Activated CD8-positive, alpha-beta memory T cell treated with anti-CD3 and anti-CD28 coated beads for 1 hour (primary cell): ENCODE measurements at places on chromosomes 5 and 9.

- DNase-seq = no peak
These were observed 762.3 kb downstream of the PRELID2 start for GRCh38 chr5:145072889-145073288.

DNA sequence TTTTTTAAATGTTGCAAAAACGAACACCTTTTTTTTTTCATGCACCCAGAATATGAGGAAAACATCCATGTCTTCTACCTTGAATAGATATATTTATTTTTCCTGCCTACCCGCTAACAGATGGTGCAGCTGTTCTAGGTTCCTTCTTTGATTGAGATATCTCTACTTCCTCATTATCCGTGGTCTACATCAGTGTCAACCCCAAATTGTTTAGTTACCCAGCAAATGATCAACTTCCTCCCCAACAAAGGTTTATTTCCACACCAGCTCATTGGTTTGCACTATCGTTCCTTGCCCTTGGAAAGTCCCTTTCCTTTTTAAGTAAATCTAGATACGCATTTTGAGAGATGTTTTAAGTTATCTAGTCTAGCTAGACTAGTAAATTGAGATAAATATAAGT is 166.4 kb downstream of the PRR16 start:
- no peak for DNase-seq

GRCh38 chr9:2414465-2414864 is 207.1 kb upstream of the VLDLR start:
- DNase-seq = no peak

GRCh38 chr9:124292696-124293593 is 35.2 kb downstream of the NEK6 start:
- no peak for DNase-seq

DNA sequence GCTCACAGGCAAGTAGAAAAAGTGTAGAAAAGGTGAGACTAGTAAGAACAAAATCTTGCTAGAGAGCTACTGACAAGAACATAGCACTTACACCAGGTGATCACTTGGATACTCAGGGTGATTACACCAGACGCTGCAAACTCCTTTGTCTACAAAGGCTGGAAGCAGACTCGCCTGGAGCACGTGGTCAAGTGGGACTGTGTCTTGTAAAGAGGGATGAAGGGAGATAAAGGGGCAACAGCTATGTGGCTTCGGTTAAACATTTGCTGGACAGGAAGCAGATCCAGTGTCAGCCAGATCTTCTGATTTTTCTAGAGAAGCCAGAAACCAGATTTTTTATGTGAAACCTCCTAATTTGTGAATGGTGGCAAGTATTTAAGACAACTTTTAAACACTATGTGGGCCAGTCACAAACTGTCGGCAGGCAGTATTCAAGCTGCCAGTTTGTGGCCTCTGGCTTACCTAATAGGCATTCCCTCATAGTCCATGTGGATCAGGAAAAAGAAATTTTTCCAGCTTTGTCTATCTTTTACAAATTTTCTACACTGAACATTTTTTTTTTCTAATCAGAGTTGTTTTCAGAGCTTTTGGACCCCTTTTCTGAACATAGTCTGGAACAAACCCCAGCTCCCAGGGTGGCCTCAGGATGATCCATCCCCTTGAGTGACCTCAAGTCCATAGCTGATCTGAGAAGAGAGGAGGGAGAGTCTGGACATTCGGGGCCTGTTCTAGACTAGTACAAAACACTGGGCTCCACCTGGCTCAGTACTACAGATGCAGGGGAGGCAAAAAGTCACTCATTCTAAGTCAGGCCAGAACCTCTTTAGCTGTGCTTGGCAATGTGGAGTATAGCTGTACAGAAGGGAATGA is 262.9 kb downstream of the ARRDC3 start:
- no peak for DNase-seq

DNA sequence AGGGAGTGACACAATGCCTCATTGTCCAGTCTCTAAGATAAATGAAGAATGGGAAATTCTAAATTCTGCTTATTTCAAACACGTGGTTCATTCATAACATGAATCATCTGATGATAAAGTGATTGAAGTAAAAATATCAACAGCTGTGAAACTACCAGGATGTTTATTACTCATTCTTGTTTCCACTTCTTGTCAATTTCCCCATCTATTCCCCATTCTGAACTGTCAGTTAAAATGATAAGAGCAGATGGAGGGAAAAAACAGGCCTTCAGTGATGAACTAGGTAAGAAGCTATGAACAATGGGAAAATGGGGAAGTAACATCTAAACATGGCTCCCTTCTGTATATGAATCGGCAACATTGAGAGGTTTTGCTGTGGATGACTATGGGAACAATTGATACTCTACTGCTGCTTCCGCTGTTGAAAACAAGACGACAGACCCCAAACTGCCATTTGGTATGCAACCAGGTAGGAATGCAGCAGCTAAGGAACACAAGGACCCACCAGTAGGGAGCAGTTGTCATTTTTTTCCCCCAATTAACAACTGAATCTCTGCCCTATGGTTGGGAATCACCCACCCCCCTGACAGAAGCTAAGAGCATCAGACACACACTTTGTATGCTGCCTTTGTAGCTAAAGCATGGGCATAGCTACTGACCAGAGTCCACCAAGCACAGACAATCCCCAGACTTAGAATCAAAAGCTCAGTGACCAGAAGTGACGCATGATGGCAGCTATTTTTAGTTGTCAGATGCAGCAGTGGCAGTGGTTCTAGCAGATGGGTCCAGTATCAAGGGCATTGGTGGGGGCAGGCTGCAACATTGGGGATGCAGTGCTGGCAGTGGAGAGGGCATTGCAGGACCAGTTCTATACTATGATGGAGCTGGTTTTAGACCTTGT is 52.9 kb upstream of the ZNF366 start:
- DNase-seq = no peak

- no peak for DNase-seq
These were observed 7.1 kb upstream of the NKX2-5 start for GRCh38 chr5:173242079-173242478.

DNA sequence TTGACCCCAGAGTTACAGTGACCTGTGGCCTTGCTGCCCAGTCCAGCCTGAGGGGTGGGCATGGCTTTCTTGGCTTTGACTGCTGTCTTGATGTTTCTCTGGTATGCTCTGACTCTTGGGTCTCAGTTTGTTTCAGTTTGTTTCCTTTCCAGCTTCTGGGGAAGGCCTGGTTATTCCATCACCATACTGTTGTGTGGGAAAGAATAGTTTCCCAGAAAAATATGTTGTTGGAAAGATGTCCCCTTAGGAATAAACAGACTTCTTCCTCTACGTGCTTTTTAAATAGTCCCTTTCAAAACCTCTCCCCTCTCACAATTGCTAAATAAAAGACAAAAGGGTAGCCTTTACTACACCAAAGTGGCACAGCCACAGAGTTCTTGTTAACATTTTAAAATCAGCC is 49.5 kb downstream of the EGFLAM start:
- no peak for DNase-seq

- no peak for DNase-seq
These were observed 19.6 kb downstream of the TCERG1 start for GRCh38 chr5:146466521-146467349.

- DNase-seq = no peak
These were observed 20.2 kb downstream of the NDFIP1 start for GRCh38 chr5:142128675-142129208.

- no peak for DNase-seq
These were observed 18.6 kb downstream of the FGD3 start for GRCh38 chr9:92965759-92966517.

GRCh38 chr9:117434566-117434965 is 19.7 kb upstream of the ASTN2 start:
- no peak for DNase-seq

DNA sequence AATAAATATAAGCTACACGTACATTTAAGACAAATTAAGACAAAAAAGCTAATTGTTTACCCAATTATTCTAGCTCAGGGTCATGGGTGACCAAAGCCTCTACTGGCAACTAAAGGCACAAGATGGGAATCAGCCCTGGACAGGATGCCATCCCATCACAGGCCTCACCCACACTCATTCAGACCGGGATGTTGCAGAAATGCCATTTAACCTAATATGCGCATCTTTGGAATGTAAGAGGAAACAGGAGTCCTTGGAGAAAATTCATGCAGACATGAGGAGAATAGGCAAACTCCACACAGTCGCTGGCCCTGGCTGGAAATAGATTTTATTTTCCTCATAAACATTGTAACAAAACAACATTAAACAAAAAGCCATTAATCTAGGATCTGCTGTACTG is 2003.8 kb upstream of the CDH9 start:
- DNase-seq = no peak

DNA sequence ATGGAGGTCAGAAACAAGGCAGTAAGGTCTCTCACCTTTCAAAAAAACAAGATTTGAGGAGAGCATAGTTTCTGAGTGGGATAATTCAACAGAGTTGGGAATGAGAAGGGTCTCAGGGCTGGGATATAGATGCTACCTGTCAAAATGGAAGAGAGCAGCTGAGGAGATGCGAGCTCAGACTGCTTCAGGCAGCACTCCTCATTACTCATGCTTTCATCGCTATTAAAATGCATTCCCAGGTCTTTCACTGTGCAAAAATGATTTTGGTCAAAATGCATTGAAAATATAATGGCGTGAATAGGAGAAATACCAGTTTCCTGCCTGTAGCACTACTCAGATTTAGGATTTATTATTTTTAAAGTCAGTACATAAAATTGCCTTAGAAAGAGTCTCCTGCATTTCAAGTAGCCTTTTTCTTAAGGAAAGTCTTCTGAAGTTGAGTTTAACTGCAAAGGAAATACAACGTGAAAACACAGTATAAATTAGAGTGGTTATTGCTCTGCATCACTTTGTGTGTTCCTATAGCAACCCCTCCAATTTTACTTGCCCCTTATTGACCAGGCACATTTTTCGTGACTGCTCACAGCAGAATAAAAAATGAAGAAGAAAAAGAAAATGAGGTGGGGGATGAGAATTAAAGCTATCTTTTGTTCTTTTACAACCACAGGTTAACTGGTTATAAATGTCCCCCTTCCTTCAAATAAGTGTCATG is 724.8 kb upstream of the SEMA6A start:
- DNase-seq = no peak

- DNase-seq = no peak
These were observed 24.9 kb upstream of the ANXA6 start for GRCh38 chr5:151182524-151182900.

DNA sequence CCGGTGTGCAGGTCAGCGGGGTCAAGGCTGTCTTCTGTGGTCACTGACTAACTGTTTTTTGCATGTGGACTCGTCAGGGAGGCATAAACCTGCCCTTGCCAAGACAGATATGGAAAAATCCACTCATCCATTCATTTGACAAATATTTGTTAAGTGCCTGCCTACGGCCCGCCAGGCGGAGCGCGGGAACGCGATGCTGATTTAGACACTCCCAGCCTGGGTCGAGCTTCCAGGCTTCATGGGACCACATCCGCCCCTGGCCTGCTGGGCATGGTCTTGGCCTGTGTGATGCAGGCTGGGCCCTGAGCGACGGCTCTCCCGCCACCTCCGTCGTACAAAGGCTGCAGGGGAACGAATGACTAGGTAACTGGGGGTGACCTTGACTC is 18.1 kb downstream of the MYMK start:
- DNase-seq = no peak

GRCh38 chr5:116379306-116379705 is 195.3 kb downstream of the SEMA6A start:
- DNase-seq = no peak

GRCh38 chr9:31078175-31078574 is 1306.3 kb upstream of the ACO1 start:
- no peak for DNase-seq

- DNase-seq = no peak
These were observed 296.9 kb downstream of the ADAMTS6 start for GRCh38 chr5:65184780-65185179.

DNA sequence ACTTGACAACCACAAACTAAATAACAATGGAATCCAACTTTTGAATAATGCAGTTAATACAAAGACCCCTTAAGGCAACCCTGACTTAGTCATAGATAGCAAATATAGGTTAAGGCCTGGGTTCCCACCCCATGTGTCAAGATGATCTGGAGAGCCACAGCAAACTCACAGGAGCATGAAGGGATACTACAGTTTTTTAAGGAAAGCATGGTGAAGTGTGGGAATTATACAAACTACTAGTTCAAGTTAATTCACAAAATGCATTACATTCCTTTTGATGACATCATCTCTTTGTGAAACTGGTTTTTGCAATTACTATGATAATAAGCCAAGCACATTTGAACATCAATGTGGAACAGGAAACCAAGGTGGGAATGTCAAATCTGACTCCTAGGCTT is 50.6 kb downstream of the LHFPL2 start:
- no peak for DNase-seq

GRCh38 chr5:82641331-82642003 is 363.3 kb upstream of the RPS23 start:
- DNase-seq = no peak

- no peak for DNase-seq
These were observed 194.6 kb downstream of the OLFM1 start for GRCh38 chr9:135281791-135282737.

DNA sequence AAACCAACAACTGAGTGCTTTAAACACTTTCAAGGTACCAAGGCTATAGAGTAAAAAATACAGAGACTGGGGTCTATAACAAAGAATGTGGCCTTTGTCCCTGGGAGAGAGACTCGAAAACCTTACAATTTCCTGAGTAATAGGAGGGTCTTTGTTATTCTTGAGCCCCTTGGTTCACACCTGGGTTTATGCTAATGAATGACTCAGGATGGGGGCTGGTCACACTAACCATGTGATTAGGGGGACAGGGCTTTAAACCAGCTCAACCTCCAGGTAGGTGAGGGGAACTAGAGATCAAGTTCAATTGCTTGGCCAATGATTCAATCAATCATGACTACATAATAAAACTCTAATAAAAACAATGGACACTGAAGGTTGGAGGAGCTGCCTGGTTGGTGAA is 50.2 kb downstream of the PLPP1 start:
- no peak for DNase-seq

GRCh38 chr5:55993013-55993412 is 1.8 kb downstream of the IL6ST start:
- DNase-seq = no peak

GRCh38 chr9:15231788-15232635 is 75.0 kb downstream of the TTC39B start:
- DNase-seq = no peak

GRCh38 chr5:78077369-78078068 is 217.0 kb downstream of the AP3B1 start:
- no peak for DNase-seq

GRCh38 chr5:75262271-75262670 is 25.6 kb upstream of the ANKRD31 start:
- DNase-seq = no peak

DNA sequence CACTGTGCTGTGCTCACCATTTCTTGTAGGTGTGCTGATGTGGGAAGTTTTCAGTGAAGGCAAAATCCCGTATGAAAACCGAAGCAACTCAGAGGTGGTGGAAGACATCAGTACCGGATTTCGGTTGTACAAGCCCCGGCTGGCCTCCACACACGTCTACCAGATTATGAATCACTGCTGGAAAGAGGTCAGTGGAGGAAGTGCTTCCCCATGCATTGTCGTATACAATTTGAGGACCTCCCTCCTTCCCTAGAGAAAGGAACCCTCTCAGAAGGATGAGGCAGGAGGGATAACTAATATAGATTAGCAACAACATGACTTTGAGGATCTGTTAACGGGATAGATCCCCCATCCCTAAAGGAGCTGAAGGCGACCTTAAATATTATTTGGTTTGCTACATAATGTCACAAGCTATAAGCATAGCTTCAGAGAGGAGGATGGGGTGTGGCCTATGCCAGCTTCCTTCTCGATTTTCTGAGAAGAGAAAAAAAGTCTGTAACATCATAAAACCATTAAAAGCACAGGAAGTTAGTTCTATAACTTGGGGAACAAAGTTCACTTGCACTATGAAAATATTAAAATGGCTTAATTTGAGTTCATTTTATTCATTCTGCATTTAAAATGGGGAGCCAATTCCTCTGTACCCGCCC is 17.0 kb upstream of the CYFIP2 start:
- no peak for DNase-seq
